ENCODE measurements at places on chromosomes 2 and 18.
A peak's percentile ranks its signal among the peaks of the same experiment; 100 is the strongest.

DNA sequence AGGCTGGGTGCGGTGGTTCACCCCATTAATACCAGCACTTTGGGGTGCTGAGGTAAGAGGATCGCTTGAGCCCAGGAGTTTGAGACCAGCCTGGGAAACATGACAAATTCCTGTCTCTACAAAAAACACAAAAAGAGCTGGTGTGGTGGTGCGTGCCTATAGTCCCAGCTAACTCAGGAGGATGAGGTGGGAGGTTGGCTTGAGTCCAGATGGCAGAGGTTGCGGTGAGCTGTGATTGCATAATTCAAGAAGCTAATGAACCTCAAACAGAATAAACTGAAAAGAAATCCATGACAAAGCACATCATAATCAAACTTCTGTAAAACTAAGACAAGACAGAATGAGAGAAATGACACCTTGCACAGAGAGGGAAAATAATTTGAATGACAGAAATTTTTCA lies 54.8 kb downstream of the SEMA4F start:
- DNase-seq: no peak

DNA sequence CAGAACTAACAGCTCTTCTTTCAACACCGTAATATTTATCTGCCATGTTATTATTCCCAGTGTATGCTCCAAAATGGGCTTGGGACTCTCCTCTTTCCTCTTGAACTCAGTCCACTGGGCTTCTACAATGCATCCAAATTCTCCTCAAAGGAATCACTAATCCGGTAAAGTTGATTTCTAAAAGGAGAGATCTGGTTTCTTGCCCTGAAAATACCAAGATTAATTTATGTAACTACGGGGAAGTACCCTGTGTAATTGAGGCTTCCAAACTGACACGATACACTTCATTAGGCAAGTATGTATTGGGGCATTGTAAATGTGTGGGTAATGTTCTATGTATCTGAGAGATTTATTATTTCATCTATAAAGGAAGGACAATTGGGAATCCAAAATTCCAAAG lies 5.7 kb downstream of the NCKAP5 start:
- DNase-seq: no peak

DNA sequence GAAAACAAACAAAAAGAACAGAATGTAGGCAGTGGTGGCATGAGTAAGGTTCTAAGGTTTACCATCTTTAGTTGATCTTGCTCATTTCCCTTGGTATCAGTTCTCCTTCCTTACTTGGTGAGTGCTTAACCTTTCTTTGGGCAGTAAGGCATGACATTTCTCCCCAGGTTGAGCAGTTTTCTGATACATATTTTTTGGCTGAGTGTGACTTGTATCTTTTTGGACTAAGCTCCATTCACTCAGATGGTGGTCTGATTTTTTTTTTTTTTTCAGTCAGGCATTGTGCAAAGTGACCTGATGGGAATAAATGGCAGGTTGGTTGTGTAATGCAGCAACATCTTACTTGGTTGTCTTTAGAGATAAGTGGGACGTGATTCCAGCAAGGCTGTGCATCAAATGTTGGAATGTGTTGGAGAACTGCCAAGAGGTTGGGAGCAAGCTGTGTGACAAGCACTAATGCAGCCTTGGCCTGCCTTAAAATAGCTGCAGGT lies 15.1 kb downstream of the SPTBN1 start:
- peak; percentile 7 for DNase-seq

DNA sequence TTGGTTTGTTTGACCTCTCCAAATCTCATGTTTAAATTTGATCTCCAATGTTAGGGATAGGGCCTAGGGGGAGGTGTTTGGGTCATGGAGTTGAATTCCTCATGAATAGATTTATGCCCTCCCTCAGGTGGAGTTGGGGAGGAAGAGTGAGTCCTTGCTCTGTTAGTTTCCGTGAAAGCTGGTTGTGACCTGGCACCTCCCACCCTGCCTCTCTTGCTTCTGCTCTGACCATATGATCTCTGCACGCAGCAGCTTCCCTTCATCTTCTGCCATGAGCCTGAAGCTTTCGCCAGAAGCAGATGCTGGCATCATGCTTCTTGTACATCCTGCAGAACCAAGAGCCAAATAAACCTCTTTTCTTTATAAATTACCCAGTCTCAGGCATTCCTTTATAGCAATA lies 231.6 kb upstream of the ERBB4 start:
- no peak for DNase-seq

DNA sequence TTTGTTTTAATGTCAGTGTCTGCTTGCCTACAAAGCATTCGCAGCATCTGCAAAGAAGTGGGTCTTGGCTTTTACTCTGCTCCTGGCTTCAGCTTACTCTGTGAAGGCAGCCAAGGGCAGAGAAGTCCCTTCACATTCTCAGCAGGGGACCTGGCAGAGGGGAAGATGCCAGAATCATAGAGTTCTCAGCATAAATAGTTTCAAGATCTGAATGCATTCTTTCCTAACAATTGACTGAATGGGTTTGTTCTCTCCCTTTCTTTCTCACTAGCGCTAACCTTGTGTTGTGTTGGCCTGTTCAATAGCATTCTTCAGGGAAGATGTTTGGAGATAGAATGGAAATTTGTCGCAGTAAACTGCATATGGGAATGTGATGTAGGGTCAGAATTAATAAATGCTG lies 106.9 kb downstream of the FARSB start:
- no peak for DNase-seq

- no peak for DNase-seq
Measured at GRCh38 chr2:121038031-121038430, 247.0 kb downstream of the TFCP2L1 start.

DNA sequence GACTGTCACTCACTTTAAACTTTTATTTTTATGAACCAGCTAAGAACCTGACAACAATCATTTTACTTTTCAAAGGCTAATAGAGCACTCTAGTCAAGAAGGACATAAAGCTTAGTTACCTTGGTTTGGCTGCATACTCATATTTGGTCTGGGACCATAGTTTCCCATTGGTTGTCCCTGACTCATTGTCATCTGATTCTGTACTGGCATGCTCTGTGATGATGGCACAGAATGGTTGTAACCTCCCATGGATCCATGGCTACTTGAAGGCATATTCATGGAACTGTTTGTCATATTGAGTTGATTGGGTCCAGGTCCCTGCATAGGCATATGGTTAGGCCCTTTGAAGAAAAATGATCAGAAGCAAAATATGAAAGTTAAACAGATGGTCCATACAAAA lies 37.9 kb downstream of the SS18 start:
- no peak for DNase-seq

- DNase-seq: peak; percentile 6
Measured at GRCh38 chr2:114368705-114369104, 73.7 kb upstream of the DPP10 start.

DNA sequence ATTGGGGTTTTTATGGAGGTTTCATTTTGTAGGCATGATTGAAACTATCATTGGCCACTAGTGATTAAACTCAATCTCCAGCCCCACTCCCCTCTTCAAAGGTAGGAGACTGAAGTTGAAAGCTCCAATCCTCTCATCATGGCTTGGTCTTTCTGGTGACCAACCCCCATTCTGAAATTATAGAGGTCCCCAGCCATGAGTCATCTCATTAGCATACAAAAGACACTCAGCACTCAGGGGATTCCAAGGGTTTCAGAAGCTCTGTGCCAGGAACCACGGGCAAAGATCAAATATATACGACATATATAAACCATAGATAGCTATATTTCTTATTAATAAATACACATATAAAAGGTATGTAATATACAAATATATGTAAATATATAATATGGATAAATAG lies 256.0 kb upstream of the POU3F3 start:
- no peak for DNase-seq

GRCh38 chr2:220246386-220246785 lies 619.0 kb downstream of the SLC4A3 start:
- no peak for DNase-seq

DNA sequence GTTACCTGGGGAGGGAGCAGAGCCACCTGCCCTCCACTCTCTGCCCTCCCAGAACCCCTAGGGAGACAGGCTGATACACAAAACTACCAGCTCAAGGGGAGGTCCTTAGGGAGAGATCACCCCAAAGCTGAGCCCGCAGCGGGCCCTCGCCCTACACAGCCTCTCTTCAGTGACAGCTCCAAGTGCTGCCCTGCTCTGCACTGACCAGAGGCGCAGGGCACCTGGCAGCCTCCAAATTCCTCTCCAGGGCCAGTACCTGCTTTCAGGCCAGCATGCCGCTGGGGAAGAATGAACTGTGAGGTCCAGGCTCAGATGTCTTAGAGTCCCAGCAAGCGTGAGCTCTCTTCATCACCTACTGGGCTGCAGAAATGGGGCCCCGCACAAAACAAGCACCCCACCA lies 11.3 kb upstream of the SH3BP4 start:
- no peak for DNase-seq

GRCh38 chr2:172790404-172790803 lies 54.8 kb downstream of the RAPGEF4 start:
- no peak for DNase-seq

- no peak for DNase-seq
Measured at GRCh38 chr2:157480182-157480961, 36.5 kb upstream of the CYTIP start.

GRCh38 chr2:188787021-188787657 lies 187.0 kb upstream of the COL3A1 start:
- DNase-seq: no peak

DNA sequence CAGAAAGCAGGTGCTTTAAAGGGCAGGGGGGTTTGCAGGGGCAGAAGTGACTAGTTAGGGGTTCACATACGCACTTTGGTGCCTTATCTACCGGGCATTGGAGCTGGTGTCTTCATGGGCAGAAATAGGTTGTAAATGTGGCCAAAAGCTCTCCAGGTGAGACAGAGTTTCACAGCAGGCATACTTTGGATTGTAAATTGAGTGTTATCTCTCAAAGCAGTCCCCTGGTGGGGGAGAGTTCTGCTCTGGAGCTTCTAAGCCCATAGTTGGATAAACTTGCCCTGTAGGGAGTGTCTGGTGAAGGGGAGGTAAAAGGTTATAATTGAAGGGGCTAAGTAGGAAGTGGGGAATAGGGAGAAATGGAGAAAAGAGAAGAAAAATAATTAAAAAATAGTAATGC lies 43.1 kb downstream of the COL4A3 start:
- DNase-seq: no peak

- no peak for DNase-seq
Measured at GRCh38 chr2:128727404-128727803, 408.7 kb upstream of the HS6ST1 start.

DNA sequence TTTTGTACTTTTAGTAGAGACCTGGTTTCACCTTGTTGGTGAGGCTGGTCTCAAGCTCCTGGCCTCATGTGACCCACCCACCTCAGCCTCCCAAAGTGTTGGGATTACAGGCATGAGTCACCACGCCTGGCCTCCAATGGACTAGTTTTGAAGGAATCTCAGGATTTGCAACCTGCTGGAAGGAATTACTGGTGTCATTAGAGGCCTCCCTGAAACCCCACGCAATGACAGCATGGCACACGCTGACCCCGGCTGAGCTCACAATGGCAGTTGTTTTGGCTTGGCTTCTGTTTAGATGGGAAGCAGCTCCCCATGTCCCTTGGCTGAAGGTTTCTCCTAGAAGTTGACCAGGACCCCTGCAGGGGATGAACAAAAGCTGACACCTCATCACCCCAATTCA lies 23.1 kb upstream of the COPS8 start:
- no peak for DNase-seq

GRCh38 chr2:215435870-215436704 lies at the start of gene FN1:
FN1 (minus strand) TSS chr2:215436068; CDS start chr2:215435802, 266 bp downstream.
- no peak for DNase-seq

GRCh38 chr2:157334797-157335196 lies 9.2 kb upstream of the ERMN start:
- DNase-seq: no peak

DNA sequence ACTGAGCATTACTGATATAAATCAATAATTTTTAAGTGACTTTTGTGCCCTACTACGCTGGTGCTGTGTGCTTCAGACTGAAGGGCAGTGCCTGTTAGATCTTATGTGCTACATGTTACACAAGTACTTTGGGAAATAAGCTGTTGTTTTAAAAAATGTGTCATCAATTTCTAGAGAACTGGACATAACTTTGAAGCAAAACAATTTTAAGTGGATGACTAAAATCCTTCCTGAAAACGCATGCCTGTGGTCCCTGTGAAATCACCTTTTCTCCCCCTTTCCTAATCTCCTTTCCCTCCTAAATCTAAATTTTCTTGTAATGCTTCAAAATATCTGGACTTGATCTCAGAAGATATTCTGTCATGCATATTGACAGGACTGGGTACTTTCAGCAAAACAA lies 7.1 kb upstream of the IL1RL1 start:
- DNase-seq: no peak

DNA sequence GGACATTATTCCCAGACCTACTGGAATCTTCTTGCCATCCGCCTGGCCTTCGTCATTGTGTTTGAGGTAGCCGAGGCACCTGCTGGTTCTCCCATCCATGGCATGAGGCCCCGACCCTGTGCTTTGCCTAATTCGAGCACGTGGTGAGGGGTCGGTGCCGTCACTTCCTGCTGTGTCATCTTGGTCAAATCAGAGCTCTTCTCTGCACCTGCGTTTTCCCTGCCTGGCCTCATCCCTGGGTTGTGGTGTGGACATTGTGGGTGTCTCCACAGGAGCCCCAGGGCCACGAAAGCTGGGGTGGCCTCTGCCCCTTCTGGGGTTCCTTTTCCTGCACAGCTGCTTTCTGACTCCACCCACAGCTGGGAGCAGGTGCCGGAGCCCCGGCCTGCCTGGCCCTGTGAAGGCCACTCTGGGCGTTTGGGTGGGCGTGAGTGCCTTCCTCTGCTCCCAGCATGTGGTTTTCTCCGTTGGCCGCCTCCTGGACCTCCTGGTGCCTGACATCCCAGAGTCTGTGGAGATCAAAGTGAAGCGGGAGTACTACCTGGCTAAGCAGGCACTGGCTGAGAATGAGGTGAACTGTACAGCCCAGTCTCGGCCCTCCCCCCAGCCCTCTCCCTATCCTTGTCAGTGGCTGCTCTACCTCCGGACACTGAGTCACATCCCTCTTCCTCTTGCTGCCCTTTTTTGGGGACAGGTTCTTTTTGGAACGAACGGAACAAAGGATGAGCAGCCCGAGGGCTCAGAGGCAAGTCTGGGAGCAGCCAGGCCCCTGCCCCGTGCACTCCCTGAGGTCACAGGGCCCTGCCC lies 34.9 kb downstream of the ANO7 start:
- DNase-seq: no peak

- no peak for DNase-seq
Measured at GRCh38 chr2:62724886-62725711, 19.6 kb downstream of the EHBP1 start.

GRCh38 chr18:9474108-9474982 lies 968 bp upstream of the RALBP1 start:
- peak; percentile 82 for DNase-seq

- no peak for DNase-seq
Measured at GRCh38 chr18:52716973-52717372, 377.0 kb downstream of the DCC start.

GRCh38 chr2:233369897-233370685 lies 15.8 kb downstream of the DGKD start:
- no peak for DNase-seq

GRCh38 chr2:181264001-181264400 lies 193.2 kb upstream of the ITGA4 start:
- DNase-seq: no peak

DNA sequence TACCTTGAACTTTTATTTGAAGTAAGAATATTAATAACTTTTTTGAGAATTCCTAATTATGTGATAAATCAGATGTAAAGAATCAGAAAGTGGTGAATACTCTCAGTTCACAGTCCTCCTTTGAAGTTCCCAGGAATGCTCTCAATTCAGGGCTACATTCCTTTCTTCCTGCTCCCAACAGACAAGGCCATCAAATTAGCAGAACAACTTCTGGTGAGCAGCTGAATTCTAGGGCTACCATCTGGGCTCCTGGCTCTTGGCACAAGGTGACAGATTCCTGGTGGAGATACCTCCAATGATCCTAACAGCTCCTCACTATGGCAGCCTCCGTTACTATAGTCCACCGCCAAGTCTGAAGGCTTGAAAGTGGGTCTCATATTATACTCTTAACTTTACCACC lies 37.8 kb upstream of the OLA1 start:
- no peak for DNase-seq

Measured in SW 1271 (cell line).